Stimulated activated CD4-positive, alpha-beta T cell treated with anti-CD3 and anti-CD28 coated beads, Interleukin-1b, Interleukin-23, amount 100 ng/mL, for 4 hours (primary cell): ENCODE measurements at places on chromosomes 13 and 19.

DNA sequence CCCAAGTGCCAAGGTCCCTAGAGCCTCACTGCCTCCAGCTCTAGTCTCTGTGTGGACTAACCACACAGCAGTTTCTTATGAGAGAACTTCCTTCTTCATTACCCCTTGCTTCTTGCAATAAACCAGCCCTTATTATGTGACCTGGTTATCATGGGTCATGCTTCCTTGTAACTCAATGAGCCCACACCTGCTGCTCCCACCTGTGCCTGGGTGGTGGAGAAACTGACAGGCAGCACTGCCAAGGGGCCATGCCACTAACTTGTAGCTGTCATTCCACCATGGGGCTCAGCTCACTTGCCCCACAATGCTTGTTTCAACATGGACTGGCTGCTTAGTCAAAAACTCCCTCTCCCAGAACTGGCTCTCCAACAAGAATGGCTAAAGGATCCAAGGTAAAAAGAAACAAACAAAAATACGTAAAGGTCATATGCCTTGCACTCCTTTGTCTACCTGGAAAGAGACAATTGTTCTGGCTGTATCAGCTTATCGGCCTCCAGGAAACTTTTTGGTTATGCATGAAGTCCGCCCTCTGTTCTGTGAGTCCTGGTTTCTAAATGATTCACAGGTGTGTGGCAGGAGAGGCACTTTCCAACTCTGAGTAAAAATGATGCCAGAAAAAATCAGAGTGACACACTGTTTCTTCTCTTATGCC, 446.4 kb downstream of the COG6 start:
- no peak for DNase-seq

DNA sequence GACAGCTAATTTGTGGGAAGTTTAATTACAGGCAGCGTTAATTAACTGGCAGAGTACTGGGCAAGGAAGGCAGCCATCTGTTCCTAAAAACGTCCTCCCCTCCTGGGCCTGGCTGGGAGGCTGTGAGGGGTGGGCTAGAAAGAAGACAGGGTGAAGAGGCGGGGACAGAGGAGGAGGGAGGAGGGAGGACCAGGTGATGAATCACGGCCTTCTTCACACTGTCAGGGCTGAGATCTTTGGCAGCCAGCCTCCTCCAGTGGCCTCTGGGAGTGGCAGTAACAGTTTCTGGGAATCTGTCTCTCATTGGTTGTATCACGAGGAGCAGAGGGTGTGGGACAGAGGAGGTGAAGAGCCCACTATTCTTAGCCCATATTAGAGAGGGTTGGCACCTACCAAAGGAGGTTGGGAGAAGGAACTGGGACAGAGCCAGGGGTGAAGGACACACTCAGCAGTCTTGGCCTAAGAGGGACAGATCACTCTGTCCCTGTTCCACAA, 9.6 kb upstream of the ZNRF4 start:
- DNase-seq: no peak

DNA sequence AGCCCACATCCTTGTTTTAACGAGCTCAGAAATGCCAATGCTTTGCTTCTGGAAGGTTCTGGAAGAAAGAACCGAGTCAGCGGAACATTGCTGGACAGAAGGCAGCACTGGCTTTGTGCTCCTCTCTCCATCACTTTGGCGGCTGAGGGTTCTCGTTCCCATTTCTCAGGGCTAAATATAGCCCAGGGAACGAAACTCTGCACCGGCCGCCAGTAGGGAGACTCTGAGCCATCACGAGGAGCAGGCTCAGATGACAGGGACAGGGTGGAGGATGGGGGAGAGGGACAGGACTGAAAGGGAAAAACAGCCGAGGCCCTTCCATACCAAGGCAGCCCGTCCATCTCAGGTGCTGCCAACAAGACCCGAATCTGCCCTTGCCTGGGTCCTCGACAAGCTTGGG, 166.4 kb downstream of the CACNA1A start:
- no peak for DNase-seq

GRCh38 chr13:34803756-34804155, 138.3 kb upstream of the NBEA start:
- no peak for DNase-seq

DNA sequence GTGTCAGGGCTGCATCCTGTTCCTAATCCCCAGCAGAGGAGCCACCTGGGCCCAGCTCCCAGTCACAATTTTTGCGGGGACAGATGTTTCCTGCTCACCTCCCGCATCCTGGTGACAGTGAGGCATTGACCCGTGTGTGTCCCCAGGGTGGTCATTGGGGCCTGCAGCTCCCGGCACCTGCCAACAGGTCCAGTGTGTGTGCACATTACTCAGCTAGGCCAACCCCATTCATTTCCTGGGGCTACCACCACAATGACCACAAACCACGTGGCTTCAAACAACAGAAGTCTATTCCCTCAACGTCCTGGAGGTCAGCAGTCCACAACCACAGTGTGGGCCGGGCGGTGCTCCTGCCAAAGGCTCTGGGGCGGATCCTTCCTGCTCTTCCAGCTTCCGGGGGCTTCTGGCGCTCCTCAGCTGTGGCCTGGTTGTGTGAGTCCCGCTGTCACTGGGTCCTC, 11.9 kb upstream of the F2RL3 start:
- DNase-seq: no peak

- peak; percentile 91 for DNase-seq
Measured at GRCh38 chr19:1173845-1174809, at the start of gene SBNO2. Gene SBNO2 (minus strand): TSS chr19:1174268. CDS start chr19:1154276, 19,992 bp downstream.
